ENCODE measurements at places on chromosomes 12 and 14.

DNA sequence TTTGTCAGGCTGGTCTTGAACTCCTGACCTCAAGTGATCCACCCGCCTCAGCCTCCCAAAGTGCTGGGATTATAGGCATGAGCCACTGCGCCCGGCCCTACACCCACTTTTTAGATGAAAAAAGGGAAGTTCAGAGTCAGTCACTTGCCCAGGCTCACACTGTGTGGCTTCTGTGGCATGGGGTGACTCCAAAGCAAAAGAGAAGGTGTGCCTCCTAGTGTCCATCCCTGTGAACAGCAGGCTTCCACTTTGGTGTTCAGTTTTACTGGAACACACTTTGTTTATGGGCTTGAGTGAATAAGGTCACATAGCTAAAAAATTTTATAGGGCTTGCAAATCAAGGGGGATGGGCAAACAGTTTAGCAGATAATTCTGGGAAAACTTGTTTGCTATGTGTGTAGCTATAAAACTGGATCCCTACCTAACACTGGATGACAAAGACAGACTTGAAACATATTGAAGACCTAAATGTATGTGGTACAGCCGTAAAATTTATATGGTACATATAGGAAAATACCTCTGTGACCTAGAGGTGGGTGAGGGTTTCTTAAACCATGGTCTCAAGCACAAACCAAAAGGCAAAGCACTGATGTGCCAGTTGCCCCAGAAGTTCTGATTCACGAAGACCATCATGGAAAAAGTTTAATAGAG, 54.9 kb downstream of the EID3 start:
- peak; percentile 71 for DNase-seq

- DNase-seq: no peak
Measured at GRCh38 chr14:29804481-29805266, 123.0 kb downstream of the PRKD1 start.

DNA sequence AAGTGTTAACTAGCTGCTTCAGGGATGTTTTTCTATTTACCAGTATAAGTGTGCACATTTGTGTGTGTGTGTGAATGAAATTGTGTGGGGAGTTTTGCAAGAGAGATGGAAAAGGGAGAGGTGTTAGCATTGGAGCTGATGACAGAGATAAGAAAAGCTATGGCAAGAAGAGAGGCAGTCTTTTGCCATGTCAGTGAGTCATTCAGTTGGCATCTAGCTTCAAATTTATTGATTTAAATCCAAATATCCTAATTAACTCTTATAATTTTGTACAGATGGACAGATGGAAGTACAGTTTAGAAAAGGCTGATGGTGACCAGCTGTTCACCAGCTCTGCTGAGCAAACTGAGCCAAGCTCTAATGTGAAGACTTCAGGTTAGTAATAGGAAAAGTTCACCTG, 3.3 kb upstream of the BHLHE41 start:
- DNase-seq: no peak

DNA sequence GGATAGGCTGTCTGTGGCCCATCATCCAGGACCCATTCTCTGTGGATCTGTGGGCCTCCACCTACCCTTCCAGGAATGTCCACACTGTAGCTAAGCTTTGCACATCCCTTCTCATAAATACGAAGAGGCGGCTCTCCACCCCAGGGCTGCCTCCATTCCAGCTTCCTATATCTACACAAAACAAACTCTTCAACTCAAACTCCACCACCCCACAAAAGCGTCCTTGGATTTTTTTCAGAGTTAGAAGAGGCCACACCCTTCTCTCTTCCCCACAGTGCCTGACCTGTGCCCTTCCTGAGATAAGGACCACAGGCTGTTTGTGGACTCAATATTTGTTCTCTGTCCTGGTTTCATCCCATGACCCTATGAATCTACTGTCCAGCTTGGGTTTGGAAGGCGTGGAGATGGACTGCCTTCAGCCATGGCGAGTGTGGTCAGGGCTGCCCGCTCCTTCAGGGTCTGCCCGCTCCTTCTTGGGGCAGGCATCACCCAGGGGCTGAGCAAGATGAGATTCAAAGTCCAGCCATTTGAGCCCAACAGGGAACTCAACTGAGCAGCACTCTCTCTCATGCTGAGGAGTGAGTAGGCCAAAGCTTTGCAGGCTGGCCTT, 13.0 kb upstream of the SERPINA12 start:
- no peak for DNase-seq

DNA sequence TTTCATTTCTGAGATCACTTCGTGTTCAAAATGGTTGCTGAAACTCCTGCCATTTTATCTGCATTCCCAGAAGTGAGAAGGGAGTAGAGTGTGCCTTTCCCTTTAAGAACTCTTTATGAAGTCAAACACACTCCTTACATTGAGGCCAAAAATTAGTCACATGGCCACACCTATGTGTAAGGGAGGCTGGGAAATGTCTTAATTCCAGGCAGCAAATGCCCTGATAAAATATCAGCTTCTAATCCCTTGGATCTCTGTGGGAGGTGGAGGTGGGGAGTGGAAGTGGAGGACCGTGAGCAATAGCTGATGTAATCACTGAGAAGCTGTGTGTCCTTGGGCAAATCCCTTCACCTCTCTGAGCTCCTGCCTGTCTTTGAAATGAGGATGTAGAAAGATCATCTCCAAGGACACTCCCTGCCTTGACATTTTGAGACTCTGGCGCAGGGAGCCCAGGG, 22.7 kb upstream of the ANKRD9 start:
- no peak for DNase-seq

GRCh38 chr14:63603749-63604277, 37.9 kb downstream of the WDR89 start:
- DNase-seq: no peak

GRCh38 chr14:21525962-21526671, at the start of gene SALL2:
Gene SALL2 (minus strand): TSS chr14:21526346. CDS start chr14:21526127, 219 bp downstream.
- DNase-seq: peak; percentile 86

- DNase-seq: no peak
Measured at GRCh38 chr12:71504476-71504875, 64.9 kb downstream of the LGR5 start.

Measured in stimulated activated CD4-positive, alpha-beta T cell treated with anti-CD3 and anti-CD28 coated beads, Interleukin-15, amount 100 ng/mL, for 24 hours (primary cell).